ENCODE measurements at places on chromosomes 6 and 20. TPM values are rescaled to one million over a fixed set of nuclear protein-coding genes. Genes with fewer than 3 reads are reported as not detected.
A peak's percentile ranks its signal among the peaks of the same experiment; 100 is the strongest.

DNA sequence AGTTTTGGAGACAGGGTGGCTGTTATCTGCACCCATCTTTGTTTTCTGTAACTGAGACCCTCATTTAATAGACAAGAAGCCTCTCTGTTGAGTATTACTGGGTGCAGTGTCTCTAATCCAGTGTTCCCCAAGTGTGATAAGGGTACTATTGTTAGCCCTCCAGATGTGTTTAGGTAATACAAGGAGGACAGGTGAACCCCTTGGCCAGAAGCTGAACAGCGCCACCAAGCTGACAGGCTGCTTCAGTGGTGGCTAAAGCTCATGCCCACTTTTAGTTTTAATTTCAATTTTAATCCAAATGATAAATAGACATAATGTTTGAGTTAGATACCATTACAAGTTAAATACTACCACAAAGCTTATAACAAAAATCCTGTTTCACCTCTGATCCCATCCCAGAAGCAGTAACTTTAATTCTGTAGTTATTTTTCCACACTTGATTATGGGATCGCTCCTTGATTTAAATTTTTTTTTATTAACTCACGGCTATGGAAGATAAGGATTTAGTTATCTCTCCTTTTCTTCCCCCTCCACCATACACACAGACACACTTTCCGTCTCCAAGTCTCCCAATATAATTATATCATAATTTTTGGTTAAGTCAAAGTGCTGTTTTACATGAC, 8.4 kb upstream of the STK35 start:
- no peak overlapping the region for H3K4me3 ChIP-seq
- H3K27me3 ChIP-seq, result peaks cover 37% of the 10 kb centered on the region
- no peak overlapping the region for H3K27ac ChIP-seq
- no peaks in the 10 kb centered on the region for H3K36me3 ChIP-seq

RCAN2 gene
- 7.6 TPM for total RNA-seq

DNA sequence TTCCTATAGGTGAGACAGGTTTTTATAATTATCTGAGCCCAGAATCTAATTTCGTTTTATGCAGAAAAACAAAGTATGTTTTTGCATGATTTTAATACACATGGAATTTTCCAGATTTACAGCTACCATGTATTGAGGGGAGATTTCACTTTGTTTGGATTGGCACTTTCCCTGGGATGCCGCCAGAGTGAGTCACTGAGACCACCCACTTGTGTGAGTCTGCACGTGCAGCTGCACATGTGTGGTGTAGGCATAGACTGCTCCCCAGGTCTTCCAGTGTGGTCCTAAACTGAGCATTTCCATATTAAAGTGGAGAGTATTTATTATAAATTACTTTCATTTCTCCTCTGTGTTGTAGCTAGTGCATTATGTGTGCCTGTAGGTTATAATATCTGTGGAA, 186.8 kb downstream of the UBE3D start:
- no peak overlapping the region for H3K4me3 ChIP-seq
- H3K36me3 ChIP-seq, result no peaks in the 10 kb centered on the region
- H3K27ac ChIP-seq, result no peak overlapping the region
- H3K4me1 ChIP-seq, result peaks cover 24% of the 10 kb centered on the region

GRCh38 chr6:44500074-44500473, 112.6 kb downstream of the CDC5L start:
- no peak overlapping the region for H3K4me3 ChIP-seq
- DNase-seq, result no peak
- peaks cover 9% of the 10 kb centered on the region for H3K27me3 ChIP-seq

SLC26A8 gene
- total RNA-seq, result not detected

NRSN1 gene
- total RNA-seq, result not detected

RIN2 gene
- 48.3 TPM for total RNA-seq

WFDC12 gene
- not detected for total RNA-seq

GRCh38 chr6:35519313-35520015, 6.8 kb upstream of the TULP1 start:
- no peaks in the 10 kb centered on the region for H3K27me3 ChIP-seq
- no peaks in the 10 kb centered on the region for H3K36me3 ChIP-seq
- no peak overlapping the region for H3K27ac ChIP-seq
- no peak for DNase-seq

DNA sequence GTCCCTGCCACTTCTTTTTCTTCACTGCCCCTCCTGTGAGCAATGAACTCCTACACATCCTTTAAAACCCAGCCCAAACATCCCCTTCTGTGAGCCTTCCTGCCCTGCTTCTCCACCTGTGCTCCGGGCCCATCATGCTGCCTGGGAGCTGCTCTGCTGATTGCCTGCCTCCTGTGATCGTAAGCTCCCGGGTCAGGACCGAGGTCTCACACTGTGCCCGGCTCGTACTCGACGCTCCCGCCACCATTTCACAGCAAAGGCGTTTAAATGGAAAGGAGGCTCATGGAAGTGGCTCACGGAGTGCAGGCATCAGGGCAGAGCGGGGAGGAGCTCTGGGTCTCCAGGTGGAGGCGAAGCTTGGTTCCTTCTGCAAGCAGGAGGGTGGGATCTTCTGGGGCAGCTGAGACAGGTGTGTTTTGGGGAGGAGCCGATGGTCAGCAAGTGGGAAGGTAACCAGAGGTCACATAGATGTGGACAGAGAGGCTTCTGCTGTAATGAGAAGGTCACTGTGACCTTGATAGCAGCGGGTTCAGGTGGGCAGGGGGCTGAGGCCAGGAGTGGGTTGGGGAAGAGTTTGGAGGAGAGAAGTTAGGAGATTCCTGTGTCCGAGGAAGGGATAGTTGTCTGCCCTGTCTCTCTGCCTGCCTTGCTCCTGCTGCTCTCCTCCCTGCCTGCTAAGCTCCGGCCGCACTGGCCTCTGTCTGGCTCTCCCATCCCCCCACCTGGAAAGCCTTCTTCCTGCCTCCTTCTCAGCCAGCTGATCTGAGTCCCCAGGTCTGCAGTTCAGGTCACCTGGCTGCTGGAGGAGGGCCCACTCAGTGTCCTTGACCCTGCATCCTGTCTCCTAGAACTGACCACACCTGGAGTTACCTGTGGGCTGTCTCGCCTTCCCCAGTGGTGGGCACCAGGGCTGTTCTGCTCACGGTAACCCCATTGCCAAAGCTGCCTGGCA, 52.7 kb upstream of the FRMD1 start:
- no peaks in the 10 kb centered on the region for H3K36me3 ChIP-seq
- peaks cover 3% of the 10 kb centered on the region for H3K4me1 ChIP-seq
- H3K27ac ChIP-seq, result no peak overlapping the region
- no peak for DNase-seq
- no peaks in the 10 kb centered on the region for H3K27me3 ChIP-seq

PRL gene
- not detected for total RNA-seq

CUTA gene
- 197 TPM for total RNA-seq

DNA sequence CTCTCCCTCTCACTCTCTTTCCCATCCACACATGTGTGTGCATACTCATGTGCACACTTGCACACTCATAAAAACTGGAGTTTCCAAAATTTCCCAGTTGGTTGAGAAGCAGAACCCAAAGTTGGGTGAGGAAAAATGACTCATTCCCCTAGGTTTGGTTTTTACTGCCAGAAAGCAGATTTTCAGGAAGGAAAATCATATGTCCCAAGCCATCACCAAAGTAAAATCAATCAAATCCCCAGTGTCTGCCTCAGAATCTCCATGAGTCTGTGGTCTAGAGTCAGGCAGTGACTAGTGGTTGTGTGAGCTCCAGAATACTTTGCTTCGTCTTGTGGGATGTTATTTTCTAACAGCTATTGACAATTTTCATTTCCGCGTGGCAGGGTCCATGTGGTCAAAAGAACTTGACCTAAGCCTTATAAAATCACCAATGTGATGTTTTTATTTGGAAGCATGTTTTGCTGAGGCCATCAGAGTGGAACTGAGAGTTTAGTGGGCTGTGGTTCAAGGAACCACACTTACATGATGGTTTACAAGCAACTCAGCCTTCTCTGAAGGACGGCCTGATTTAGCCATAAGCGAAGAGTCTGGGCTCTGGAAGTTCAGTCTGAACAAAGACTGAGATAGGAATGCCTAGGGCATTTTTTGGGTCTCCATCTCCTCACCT, 81.9 kb upstream of the CCN6 start:
- peak overlapping the region; percentile 97 for H3K27ac ChIP-seq
- H3K27me3 ChIP-seq, result no peaks in the 10 kb centered on the region
- peak; percentile 48 for DNase-seq
- H3K4me1 ChIP-seq, result peaks cover 31% of the 10 kb centered on the region
- H3K36me3 ChIP-seq, result no peaks in the 10 kb centered on the region

DNA sequence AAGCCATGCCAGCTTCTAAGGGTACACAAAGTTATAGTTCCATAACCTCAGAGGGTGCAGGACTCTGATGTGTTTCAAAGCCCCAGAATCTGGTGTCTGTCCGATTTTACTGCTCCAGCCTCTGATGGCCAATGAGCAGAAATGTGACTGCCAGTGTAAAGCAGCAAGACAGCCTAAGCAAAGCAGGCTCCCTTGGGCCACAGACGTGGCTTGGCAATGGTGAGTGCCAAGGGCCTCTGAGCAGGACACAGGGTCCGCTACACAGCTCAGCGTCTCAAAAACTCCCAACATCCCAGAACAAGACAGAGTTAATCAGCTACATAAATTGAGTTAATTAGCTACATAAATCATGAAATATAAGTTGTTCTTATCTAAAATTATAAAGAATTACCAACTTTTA, 69.2 kb downstream of the PCSK2 start:
- H3K27ac ChIP-seq, result no peak overlapping the region
- DNase-seq, result no peak
- H3K4me1 ChIP-seq, result no peaks in the 10 kb centered on the region

- H3K4me3 ChIP-seq, result no peak overlapping the region
- no peak overlapping the region for H3K27ac ChIP-seq
- no peaks in the 10 kb centered on the region for H3K27me3 ChIP-seq
- DNase-seq, result no peak
- no peaks in the 10 kb centered on the region for H3K4me1 ChIP-seq
- no peaks in the 10 kb centered on the region for H3K36me3 ChIP-seq
These were observed 99.5 kb downstream of the IPCEF1 start for GRCh38 chr6:154257067-154257466.

PI16 gene
- 181 TPM for total RNA-seq

- H3K27me3 ChIP-seq, result peaks cover 4% of the 10 kb centered on the region
- no peak overlapping the region for H3K4me3 ChIP-seq
- no peak overlapping the region for H3K27ac ChIP-seq
These were observed 220.4 kb upstream of the HEY2 start for GRCh38 chr6:125529061-125529460.

DNA sequence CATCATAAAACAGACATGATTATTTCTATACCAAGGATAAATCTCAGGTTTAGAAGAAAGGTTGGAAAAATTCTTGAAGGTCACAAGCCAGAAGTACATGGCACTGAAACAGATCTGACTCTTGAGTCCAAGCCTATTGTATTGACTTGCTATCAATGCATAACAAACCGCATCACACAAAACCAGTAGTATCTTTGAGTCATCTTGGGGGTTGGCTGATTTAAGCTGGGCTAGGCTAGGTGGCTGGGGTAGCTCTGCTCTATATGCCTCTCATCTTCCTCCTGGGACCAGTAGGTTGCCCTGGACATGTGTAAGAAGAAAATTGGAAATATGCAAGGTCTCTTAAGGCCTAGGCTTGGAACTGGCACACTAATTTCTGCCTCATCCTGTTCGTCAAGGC, 37.0 kb upstream of the RAB23 start:
- no peak overlapping the region for H3K4me3 ChIP-seq
- no peaks in the 10 kb centered on the region for H3K36me3 ChIP-seq
- DNase-seq, result no peak
- H3K27ac ChIP-seq, result peak overlapping the region; percentile 99
- H3K4me1 ChIP-seq, result peaks cover 52% of the 10 kb centered on the region
